ENCODE measurements at places on chromosomes 1 and 21.

GRCh38 chr1:198754670-198755069 lies 115.8 kb downstream of the PTPRC start:
- no peak for DNase-seq

- DNase-seq: no peak
Measured at GRCh38 chr1:229131243-229132105, 139.4 kb upstream of the RAB4A start.

GRCh38 chr1:110749960-110750359 lies 75.2 kb upstream of the KCNA3 start:
- no peak for DNase-seq

DNA sequence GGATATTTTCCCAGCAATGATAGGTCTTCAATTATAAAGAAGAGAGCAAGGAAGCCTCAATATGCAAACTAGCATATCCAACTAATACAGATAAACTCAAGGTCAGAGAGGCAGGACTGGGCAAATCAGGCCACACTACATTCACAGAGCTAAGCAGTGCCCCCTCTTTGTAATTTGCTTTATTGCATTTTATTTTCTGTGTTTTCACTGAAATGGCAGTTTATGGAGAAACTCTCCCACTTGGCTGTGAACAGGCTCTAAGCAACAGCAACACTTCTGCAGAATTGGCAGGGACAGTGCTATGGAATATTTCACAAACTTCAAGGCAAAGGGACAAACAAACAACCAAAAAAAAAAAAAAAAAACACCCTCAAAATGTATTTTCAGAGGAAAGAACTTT lies 93.4 kb upstream of the SOD1 start:
- no peak for DNase-seq

DNA sequence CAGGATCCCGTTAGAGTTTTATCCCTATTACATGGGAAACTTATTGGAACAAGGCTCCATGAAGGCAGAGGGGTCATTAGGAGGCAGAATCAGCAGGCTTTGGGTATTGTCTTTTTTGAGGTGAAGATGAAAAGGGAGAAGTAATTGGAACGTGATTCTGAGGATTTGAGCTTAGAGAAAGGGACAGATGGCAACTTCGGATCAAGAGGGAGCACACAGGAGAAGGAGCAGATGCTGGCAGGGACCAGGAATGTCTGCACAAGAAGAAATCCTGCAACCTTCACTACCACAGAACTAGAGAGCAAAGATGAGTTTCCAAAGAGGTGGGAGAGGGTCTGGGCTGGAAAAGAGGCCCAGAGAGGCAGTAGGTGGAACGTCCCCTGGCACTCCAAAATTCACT lies 202.8 kb downstream of the RRAGC start:
- DNase-seq: no peak
